ENCODE measurements at places on chromosomes 6 and 20. TPM values are rescaled to one million over a fixed set of nuclear protein-coding genes. Genes with fewer than 3 reads are reported as not detected.
A peak's percentile ranks its signal among the peaks of the same experiment; 100 is the strongest.

The GMPR gene
- 16.4 TPM for total RNA-seq

The GJA1 gene
- 37.3 TPM for total RNA-seq

The AIF1 gene
- 28.2 TPM for total RNA-seq

The MEP1A gene
- 1.3 TPM for total RNA-seq

DNA sequence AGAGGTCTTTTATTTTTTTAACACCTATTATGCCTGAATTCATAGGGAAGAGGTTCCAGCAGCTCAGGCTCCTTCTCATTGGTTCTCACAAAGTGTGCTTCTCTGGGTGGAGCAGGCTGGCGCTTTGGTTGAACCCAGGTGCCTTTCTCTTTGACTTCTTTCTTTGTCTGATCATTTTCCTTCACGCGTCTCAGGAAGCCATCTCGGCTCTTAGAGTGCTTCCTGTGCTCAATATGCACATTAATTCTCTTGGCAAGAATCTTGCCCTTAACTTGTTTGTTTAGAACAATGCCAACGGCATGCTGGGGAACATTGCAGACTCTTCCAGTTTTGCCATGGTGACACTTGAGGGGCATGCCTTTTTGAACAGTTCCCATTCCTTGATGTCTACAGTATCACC lies 44.2 kb upstream of the RNF24 start:
- DNase-seq: no peak
- peaks cover 3% of the 10 kb centered on the region for H3K4me1 ChIP-seq
- no peaks in the 10 kb centered on the region for H3K27me3 ChIP-seq

DNA sequence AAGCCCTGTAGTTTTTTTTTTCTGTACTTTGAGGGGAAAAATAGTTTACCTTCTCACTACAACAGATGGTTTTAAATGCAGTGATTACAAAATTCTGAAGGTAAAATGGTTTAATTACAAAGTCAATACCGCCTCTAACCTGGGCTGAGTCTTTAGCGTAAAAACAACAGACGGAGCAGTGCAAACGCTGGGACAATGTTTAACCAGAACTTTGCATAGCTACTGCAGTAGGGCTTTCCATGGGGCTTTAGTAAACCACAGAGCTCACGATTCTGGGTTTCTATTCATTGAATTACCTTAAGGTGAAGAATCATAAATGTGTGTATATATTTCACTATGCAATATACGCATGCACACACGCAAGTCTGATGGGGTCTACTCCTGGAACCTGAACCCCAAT lies 77.9 kb downstream of the RFX6 start:
- DNase-seq: no peak
- H3K4me1 ChIP-seq: no peaks in the 10 kb centered on the region
- H3K27ac ChIP-seq: no peak overlapping the region
- no peaks in the 10 kb centered on the region for H3K27me3 ChIP-seq
- no peaks in the 10 kb centered on the region for H3K36me3 ChIP-seq

DNA sequence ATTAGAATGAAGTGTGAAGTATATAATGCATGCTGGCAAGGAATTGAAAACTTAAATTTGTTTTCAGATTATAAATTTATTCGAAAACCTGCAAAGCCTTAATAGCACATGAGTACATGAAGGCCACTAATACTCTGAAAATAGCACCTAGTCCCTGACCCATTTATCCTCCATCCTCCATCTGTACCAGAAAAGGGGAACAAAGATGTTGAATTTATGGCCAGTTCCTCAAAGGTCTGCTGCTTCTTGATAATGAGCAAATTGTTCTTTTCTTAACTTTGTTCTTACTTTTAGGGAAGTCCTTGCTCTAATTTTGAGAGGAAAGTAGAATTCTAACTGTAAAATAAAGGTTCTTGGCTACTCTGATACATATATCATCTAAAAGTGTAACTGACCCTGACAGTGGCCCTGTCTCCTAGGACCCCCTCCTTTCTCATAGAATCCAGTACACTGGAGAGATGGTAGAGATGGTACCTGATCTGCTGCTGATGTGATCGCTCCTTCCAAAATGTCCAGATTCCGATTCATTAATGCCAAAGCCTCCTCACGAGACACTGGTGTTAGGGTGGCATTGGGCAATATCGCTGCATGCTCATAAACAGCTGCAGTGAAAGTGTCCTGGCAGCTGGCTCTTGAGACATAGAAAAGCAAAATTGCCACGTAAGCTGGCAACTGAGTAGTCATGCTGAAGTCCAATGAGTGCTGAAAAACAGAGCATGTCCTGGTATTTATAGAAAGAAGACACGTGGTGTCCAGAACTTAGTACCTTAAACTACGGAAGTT lies at the start of gene VNN1:
TSS of gene VNN1 (minus strand) at position 704 of the 783 bp plus-strand sequence. CDS start at position 684, 20 bp downstream.
- no peaks in the 10 kb centered on the region for H3K4me1 ChIP-seq
- DNase-seq: no peak
- H3K27ac ChIP-seq: no peak within 1 kb of the TSS
- no peaks in the 10 kb centered on the region for H3K27me3 ChIP-seq

DNA sequence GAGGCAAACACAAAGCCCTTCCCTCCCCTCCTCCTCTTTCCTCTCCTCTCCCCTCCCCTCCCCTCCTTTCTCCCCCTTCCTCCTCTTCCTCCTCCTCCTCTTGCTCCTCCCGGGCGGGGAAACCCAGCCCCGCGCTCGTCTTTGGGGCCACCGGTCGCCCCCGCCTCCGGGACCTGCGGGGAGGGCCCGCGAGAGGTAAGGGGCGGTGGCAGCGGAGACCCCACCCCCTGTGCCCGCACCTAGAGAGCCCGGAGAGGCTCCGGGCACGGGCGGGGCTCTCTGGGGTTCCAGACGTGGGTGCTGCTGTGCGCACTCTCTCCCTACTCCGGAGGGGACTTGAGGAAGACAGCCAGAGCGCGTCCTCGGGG lies at the start of gene RIN2:
TSS of gene RIN2 (plus strand) at position 126 of the 368 bp plus-strand sequence. CDS start 131,344 bp downstream, outside the sequence.
- H3K4me3 ChIP-seq: peak within 1 kb of the TSS; percentile 81
- H3K27me3 ChIP-seq: no peaks in the 10 kb centered on the region
- H3K4me1 ChIP-seq: peaks cover 8% of the 10 kb centered on the region

- H3K27ac ChIP-seq: no peak overlapping the region
- H3K27me3 ChIP-seq: no peaks in the 10 kb centered on the region
- H3K4me1 ChIP-seq: no peaks in the 10 kb centered on the region
- H3K4me3 ChIP-seq: no peak overlapping the region
- DNase-seq: no peak
Observed at GRCh38 chr6:45880676-45881075, 135.0 kb downstream of the CLIC5 start.

DNA sequence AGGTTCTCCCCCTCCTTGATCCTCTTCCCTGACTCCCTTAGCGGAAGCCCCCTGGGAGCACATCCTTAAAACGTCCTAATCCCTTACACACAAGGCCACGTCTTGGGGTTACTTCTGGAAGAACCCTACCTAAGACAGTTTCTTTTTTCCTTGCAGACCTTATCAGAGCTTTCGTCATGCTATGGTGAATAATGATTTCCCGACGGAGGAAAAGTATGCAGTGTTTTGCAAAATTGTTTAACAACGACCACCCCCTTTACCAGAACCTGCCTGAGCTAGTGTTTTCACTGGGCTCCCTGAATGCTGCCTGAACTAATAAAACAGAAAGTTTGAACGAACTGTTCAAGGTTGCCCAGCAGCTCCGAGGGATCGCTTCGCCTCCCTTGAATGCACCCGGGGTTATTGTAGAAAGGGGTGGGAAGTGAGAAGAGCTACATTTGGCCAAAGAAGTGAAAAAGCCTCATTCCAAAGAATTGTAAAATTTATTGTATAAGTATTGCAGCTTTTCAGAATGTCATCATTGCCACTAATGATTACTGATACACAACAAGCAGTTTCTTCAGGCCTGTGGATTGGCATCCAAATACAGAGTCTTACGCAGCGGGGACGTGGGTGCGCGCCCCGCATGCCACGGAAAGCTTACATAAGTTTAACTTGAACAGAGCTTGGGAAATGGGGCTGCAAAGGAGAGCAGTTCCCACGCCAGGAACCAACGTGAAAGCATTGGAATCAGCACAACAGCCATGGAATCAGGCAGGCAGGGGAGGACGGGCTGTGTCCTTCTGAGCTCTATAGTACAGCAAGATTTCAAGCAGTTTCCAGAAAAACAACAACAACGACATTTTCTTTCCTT lies 27.9 kb upstream of the ZBP1 start:
- H3K36me3 ChIP-seq: no peaks in the 10 kb centered on the region
- H3K27ac ChIP-seq: no peak overlapping the region
